ENCODE measurements at places on chromosomes 3 and 15.

- DNase-seq, result no peak
These were observed 59.1 kb downstream of the DRD3 start for GRCh38 chr3:114119776-114120175.

DNA sequence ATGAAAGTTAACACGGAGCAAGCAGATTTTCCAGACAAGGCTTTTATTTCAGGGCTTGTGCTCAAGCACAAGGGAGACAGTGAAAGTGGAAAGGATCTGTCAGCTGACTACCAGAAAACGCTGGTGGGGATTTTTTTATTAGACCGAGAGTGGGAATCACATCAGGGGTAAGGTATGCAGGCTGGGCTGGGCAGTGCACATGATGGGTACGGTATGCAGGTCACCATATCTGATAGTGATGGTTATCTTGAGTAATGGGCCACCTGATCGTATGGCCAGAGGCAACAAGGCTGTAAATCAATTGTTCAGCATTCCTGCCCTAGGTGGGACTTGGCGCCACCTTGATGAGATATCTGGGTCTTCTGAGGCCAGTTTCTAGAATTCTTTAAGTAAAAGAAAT lies 36.9 kb upstream of the PIAS1 start:
- no peak for DNase-seq

GRCh38 chr15:52080706-52081392 lies 31.7 kb downstream of the BCL2L10 start:
- DNase-seq, result no peak

DNA sequence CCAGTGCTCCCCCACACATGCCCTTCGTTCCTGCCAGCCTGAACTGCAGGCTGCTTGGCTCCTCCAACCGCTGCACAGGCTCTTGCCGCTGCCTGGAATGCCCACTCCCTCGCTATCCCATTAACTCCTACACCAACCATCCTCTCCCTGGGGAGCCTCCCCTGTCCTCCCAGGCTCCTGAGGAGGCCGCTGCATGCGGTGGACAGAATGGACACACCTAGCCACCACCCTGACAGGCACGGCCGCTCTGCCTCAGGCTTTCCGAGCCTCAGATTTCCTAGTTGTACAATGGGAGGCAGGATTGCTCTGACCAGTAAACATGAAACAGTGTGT lies 2.3 kb downstream of the PLXNB1 start:
- no peak for DNase-seq

- DNase-seq, result no peak
These were observed 44.3 kb downstream of the P2RY1 start for GRCh38 chr3:152879130-152879789.

DNA sequence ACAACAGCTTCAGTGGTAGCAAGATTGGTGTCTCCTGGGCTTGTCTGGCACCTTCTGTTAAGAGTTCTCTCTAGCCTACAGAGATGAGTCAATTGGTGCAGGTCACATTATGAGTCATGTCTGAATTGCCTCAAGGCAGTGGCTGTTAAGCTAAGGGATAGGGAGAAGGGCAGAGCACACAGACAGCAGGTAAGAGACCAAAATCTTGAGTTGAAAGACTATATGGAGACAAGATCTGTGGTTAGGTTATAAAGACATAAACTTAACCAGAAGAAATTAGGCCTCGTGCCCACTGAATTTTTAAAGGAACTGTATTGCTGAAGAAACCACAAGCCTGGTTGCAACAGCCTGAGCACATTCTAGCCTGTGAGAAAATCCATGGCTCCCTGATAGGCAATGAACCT lies 19.2 kb upstream of the KPNA1 start:
- DNase-seq, result peak; percentile 61

DNA sequence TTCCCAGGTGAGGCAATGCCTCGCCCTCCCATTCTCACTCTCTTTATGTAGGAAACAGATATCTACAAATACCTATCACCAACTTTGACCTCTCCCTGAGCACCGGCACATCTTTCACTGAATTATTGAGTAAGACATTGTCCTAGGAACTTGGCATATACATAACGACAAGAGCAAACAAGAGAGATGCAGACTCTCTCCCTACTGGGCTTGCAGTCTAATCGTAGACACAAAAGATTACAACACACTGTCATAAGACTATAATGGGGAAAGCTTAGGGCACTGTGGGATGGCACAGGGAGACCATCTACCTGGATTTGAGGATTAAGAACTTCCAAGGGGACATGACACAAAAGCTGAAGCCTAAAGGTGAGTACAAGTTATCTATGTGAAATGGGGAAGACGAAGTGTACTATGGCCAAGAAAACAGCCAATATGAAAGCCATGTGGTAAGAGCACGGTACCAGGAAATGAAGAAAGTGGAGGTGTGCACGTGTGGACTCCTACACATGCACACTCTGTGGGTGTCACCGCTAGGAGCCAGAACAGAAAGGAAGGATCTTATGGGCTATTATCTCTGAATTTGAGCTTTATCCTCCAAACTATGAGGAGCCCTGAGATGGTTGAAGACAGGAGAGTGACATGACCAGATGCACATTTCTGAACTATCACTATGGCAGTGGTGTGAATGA lies 218.8 kb upstream of the STRIT1 start:
- no peak for DNase-seq

GRCh38 chr15:48945386-48945785 lies 18.3 kb downstream of the SHC4 start:
- no peak for DNase-seq

DNA sequence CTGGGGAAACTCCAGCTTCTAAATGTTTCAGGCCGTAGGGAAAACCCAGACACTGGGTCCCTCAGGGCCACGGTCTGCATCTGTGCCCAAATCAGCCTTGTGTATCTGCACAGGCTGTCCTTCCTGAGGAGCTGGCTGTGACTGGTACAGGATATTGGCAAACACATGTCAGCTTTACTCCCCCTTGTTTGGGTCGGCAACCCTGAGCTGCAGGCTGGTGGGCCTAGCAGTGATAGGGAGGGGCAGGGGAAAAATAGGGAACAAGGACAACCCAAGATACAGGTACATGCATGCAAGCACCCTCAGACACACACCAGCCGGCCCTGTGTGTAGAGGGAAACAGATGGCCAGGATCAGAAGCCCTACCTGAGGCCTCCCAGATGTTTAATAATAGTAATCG lies 28.7 kb upstream of the HCN4 start:
- DNase-seq, result no peak
